Fibroblast of skin of left quadriceps (primary cell): ENCODE measurements at places on chromosomes 2 and 18.
A peak's percentile ranks its signal among the peaks of the same experiment; 100 is the strongest.

GRCh38 chr2:10426726-10427617 is 21.2 kb downstream of the ODC1 start:
- DNase-seq, result no peak

GRCh38 chr2:239787538-239788050 is 237.5 kb downstream of the NDUFA10 start:
- no peak for DNase-seq

DNA sequence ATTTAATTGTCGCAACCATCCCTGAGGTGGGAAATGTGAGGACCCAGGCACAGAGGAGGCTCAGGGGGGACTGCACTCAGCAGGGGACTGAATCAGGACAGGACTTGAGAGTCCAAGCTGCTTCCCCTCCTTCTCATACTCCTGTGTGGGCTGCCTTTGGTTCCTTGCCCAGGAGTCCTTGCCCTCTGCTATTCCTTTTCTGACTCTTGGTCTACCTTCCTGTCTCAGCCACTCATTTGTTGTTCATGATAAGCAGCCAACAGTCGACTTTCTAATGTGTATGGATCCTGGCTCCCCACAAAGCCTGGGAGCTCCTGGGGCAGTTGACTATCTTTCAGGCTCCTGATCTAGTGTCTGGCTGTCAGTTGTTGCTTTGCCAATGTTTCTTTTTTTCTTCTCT is 28.3 kb downstream of the GATA6 start:
- DNase-seq, result no peak

- DNase-seq, result no peak
Measured at GRCh38 chr2:100121124-100121718, 21.2 kb downstream of the AFF3 start.

- DNase-seq, result peak; percentile 15
Measured at GRCh38 chr2:239106314-239106908, 258.5 kb downstream of the TWIST2 start.

- peak; percentile 98 for DNase-seq
Measured at GRCh38 chr2:236769981-236770671, 200.5 kb downstream of the ACKR3 start.

GRCh38 chr2:138707392-138708074 is 72.7 kb downstream of the NXPH2 start:
- peak; percentile 84 for DNase-seq
